ENCODE measurements at places on chromosomes 6 and 20.

DNA sequence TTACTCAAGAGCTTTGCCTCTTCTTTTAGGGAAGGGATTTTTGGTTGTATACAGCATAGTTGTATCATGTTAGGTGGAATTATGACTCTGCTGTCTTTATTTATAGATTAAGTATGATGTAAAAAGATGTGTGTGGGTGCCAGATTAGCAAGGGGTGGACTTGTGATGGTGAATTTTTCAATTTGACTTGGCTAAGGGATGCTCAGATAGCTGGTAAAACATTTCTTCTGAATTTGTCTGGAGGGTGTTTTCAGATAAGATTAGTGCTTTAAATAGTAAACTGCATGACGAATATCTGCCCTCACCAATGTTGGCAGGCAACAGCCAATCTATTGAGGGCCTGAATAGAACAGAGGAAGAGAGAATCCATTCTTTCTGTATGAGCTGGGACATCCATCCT lies 173.3 kb upstream of the TNFAIP3 start:
- no peak for DNase-seq

DNA sequence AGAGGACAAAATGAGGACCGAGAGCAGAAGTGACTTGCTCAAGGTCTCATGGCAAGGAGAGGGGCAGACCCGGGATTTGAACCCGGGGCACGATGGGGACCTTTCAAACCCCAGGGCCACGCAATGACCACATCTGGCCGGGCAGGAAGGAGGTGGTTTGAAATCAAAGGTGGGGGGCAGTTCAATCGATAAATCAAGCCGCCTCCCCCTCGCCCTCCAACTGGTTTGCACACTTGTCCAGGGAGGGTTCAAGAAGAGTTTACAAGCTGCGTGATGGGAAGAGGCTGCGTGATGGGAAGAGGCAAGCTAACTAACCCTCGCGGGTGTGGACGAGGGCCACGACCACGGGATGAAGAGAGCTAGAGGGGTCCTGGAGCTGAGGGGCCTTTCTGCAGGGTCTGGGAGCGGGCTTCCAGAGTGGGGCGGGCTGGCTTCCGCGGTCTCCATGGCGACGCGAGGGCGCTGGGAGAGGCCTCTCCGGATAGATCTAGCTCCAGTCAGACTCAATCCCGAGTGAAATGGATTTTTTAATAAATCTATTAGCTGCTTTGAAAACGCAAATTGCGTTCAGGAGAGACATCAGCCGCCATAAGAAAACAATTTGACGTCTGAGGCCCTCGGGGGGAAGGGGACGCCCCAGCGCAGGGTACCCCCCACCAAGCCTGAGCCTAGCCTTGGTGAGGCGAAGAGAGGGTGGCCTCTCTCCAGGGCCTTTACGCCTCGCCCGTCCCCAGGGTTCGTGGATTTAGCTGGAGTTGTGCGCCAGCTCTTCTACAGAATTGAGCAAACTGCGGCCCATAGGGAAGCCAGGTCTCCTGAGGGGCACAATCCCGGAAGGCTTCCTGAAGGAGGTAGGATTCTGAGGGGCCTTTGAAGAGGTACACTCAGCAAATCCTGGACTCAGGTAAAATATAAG lies 143.9 kb downstream of the GRM4 start:
- DNase-seq, result no peak

- no peak for DNase-seq
These were observed 121.2 kb downstream of the SULF2 start for GRCh38 chr20:47664068-47664437.

GRCh38 chr20:38181971-38182370 lies 16.9 kb upstream of the TGM2 start:
- DNase-seq, result no peak

GRCh38 chr6:170522565-170523183 lies 30.4 kb downstream of the PSMB1 start:
- DNase-seq, result no peak

GRCh38 chr20:61815176-61815575 lies 250.5 kb downstream of the TAF4 start:
- no peak for DNase-seq

GRCh38 chr6:127641905-127642304 lies 64.9 kb downstream of the C6orf58 start:
- no peak for DNase-seq

- no peak for DNase-seq
These were observed 6.5 kb downstream of the PHIP start for GRCh38 chr6:79071547-79071946.

GRCh38 chr6:16965689-16966088 lies 136.2 kb upstream of the STMND1 start:
- DNase-seq, result no peak

- no peak for DNase-seq
These were observed 608.4 kb downstream of the HDGFL1 start for GRCh38 chr6:23177806-23178205.

- no peak for DNase-seq
These were observed 448.0 kb downstream of the COL12A1 start for GRCh38 chr6:74757813-74758212.

DNA sequence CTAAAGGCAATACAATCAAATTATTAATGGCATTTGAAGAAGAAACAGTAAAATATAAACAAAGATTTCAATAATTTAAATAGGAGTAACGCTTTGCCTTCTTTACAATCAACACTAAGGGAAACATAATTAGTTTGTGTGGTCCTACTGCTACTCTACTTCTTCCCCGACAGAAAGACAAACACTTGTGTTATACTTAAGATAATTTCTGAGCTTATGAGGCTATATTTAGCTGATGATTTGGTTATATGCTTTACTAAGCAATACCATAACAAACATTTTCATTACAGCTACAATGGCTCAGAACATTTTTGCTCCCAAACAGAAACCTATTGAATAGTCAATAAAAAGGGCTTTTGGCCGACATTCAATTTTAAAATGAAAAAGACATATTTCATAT lies 1217.2 kb upstream of the GJE1 start:
- DNase-seq, result no peak

DNA sequence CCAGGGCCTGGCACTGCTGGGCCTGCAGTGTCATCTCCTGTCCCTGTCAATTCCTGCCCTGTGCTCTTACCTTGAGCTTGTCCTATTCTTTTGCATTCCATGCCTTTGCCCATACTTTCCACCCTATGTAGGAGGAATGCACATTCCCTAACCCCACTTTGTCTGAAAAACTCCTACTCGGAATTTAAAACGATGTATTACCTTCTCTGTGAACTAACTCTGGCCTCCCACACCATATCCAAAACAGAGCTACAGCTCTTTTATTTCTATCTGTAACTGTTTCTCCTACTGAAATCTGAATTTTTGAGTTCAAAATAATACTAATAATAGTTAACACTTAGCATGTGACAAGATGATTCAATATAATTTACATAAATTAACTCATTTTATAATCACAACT lies 353.7 kb downstream of the FRK start:
- no peak for DNase-seq

DNA sequence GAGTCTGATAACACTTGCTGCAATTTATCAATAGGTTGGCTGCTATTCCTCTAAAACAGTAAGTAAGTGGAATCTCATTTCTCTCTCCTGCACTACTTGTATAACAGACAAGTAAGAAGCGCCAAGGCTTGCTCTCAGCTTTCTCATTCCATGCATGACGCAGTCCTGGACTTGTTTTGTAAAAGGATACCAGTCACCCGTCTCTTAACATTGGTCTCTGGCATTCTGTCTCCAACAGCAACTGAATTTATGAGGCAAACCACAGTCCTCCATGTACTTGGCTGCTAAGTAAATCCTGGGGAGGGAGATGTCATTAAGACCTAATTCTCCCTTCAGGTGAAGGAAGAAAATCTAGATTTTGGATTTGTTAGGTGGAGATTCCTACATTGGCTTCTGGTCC lies 115.4 kb downstream of the OPN5 start:
- DNase-seq, result no peak

- no peak for DNase-seq
These were observed 32.6 kb upstream of the PHACTR3 start for GRCh38 chr20:59571551-59572314.

DNA sequence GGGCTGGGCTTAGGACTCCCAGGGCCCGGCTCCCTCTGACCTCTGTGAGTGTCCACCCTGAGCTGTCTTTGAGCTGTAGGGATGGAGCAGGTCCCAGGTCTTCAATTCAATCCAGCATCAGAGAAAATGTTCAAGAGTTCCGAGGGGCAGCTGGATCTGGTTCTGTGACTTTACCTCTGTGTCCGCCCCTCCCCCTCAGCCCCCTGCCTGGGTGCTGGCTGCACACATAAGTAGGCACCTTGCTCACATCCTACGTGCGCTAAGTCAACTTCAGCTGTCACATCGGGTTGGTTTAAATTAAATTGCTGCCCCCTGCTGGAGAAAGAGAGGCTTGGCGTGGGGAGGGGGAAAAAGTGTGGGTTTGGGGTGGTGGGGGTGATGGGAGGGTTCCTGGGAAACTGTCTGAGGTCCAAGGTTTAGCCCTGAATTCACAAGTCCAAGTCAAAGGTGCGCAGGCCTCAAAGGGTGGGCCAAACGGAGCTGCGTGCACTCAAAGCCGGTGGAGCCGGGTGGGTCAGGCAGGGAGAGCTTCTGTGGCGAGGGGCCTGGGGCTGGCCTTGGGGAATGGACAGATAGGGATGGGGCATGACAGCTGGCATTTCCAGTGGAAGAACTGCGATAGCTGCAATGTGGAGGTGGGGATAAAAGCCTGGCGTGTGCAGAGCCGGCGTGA lies 3.0 kb downstream of the WFDC5 start:
- DNase-seq, result no peak

DNA sequence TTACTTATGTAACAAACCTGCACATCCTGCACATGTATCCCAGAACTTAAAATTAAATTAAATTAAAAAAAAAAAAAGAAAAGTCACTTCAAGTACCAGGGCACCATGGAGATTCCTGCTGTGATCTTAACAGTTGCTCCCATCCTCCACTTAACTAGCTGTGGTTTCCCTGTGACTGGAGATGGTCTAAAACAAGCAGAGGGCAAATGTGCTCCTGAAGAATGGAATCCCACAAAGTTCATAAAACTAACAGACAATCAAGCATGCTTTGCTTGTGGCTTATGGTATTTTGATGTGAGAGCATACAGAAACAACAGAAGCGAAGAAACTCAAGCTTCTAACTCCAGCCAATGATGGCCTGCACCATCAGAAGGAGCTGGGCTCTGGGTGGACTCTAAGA lies 153.6 kb upstream of the KCNK16 start:
- no peak for DNase-seq

- no peak for DNase-seq
These were observed 138.7 kb upstream of the MYLIP start for GRCh38 chr6:15990179-15990578.

- DNase-seq, result peak; percentile 3
These were observed 181.6 kb upstream of the RNF217 start for GRCh38 chr6:124780623-124781022.

DNA sequence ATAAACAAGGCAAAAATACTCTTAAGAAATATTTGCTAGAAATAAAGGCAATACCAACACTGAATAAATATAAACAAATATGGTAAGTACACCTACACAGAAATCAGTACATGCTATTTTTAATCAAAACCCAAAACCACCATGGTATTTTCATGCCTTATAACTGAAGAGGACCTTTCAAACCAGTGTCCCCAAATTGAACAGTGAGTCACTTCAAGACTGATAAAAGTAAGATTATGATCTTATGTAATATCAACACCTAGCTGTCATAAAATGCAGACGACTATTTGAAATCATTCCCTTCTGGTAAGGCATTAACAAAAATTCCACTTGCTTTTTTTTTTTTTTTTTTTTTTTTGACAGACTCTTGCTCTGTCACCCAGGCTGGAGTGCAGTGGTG lies 156.8 kb upstream of the RUNX2 start:
- no peak for DNase-seq

- DNase-seq, result no peak
These were observed 569.7 kb upstream of the CITED2 start for GRCh38 chr6:139944131-139944530.

GRCh38 chr6:16705081-16705993 lies 55.9 kb downstream of the ATXN1 start:
- no peak for DNase-seq

DNA sequence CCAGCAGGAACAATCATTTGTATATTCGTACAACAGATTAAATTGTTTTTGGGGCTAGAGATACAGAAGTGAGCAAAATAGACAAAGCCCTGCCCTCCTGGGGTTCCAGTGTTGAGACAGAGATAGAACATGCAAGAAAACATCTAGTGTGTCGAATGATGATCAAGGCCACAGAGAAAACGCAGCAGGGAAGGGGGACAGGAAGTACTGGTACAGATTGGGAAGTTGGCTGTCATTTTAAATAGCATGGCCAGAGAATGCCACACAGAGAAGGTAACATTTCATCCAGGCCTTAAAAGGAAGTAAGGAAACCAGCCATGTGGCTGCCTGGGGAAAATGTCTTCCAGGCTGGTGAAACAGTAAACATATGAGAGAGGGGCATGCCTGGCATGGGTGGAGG lies 202.6 kb upstream of the MYLIP start:
- DNase-seq, result no peak

DNA sequence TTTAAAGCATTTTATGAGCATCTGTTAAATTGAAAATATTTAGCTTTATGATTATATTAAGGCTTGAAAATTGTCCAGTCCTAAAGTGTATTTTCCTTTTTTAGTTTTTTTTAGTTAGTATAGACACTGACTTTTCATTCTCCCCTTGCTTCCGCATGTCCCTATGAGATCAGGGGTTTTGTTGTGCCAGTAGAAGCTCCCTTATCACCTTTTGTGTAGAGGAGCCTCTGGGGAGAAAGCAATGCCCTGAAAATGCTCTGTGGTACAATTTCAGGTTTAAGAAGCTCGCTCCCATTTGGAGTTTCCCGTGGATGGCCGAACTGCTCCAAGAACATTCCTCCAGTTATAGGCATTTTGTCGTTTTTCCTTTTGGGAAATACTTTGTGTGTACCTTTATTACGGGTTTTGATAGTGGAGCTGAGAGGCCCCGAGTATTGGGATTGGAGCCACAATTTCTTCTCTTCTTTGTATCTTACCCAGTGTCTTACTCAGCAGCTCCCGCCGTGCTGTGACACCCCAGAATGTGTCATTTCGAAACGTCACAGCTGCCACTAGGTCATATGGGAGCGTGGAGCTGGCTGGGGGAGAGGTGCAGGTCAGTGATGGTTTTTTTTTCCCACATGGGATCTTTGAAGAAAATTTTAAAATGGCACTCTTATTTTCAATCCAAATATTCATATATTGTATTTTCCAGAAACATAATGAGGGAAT lies 49.9 kb downstream of the RPRD1B start:
- DNase-seq, result no peak

GRCh38 chr6:106446983-106447382 lies 86.5 kb downstream of the CRYBG1 start:
- DNase-seq, result no peak

DNA sequence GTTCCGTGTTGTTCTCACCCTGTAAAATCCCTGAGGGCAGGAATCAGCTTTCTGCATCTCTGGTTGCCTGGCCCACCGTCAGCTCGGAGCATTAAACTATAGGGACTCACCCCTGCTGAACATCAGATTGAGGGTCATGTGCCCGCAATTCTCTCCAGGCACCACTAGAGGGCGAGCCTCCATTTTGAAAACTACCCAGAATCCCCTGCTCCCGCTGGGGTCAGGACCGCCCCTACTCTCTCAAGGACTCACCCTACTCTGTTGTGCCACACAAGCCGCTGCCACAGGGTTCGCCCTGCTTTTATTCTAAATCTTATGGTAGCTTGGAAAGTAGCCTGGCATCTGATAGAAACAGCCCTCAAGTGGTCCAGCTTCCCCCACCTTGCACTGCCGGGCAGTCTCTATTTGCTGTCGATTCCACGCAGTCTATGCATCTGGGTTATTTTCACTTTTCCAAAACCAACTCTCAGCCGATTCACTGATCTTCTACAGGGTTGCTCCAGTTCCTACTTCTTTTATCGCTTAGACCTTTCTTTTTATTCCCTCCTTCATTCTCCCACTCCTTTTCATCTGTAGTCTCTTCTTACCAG lies 244.1 kb upstream of the QKI start:
- DNase-seq, result no peak
